Kidney glomerular epithelial cell (primary cell): ENCODE measurements at places on chromosomes 13 and 19.
A peak's percentile ranks its signal among the peaks of the same experiment; 100 is the strongest.

DNA sequence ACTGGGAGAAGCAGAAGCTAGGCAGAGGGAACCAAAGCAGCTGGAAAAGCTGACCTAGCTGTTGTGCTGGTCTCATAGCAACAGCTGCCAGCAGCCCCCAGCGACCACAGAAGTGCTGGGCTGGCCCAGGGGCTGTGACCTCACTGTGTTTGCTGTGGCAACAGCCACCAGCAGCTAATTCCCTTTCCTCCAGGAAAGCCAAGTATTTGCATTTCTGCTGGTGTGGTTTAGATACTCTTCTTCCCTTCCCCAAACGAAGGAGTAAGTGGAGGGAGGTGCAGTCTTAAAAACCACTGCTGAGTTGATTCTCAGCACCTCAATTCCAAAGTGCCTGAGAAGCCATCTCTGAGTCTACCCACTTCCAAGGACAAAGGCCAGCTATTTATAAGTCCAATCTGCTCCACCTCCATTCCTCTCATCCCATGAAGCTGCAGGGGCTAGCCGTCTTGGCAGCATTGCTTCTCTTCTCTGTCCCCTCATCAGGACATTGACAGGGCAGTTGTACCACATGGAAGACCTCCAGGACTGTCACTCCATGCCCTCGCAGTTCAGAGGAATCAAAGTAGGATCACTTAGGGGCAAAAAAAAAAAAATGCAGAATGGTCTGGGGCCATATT is 11.5 kb upstream of the CCDC97 start:
- DNase-seq = no peak

DNA sequence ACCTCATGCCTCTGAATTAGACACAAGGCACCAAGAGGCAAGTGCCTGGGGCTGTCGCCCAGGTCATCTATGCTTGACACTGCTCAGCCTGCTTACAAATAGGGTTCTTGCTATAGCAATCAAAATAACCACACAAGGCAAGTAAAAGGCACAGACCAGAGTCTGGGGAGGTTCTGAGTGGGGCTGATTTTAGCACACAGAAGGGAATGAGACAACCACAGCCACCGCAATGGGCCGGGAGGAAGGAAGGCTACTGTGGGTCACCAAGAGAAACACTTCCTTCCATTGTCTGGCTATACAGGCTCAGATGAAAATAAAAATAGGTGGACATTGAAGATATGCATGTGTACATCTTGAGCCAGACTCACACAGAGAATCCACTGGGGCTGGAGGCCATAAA is 159.1 kb downstream of the DLEU7 start:
- no peak for DNase-seq

DNA sequence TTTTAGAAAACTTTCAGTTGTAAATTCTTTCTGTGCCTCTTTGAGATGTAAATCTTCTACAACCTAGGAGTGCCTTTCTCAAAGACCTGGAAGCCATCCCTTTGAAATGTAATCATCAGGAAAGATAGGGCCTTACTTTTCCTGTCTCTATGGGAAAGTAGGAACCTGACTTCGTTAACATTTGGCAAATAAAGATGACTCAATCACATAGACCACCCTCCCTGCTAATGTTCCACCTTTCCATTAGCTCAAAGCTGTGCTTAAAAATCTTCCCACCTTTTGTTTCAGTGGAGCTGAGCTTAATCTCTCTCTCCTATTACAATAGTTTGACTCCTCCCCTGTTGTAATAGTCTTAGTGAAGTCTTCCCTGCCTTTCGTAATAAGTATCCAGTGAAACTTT is 247.7 kb downstream of the OLFM4 start:
- DNase-seq = no peak

GRCh38 chr19:28940751-28941500 is 272.0 kb downstream of the UQCRFS1 start:
- DNase-seq = peak; percentile 76

DNA sequence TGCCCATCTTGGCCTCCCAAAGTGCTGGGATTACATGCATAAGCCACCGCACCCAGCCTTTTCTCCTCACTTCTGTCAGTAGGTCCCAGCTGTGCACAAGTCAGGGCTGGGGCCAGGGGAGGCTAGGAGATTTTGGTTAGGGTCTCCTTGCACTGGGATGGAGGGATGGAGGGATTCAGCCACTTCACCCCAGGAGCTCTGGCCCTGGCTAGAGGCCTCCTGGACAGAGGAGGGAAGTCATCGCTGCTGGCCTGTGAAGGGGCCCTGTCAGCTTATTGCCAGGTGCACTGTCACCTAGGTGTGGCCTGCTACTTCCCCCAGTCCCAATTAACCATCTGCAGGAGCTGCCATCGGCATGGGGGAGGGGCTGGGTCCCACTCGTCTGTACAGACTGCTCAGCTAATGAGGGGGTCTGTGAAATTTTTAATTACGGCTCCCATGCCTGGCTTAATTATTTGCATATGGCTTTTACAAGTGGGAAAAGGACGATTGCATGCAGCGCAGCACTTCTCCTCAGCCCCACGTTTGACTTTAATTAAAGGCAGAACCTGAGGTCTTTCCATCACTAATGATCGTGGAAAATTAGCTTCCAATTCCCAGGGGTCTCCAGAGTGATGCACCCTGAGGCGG is 52.4 kb downstream of the CHST8 start:
- no peak for DNase-seq

GRCh38 chr19:17902701-17903100 is 30.1 kb upstream of the CCDC124 start:
- DNase-seq = no peak

GRCh38 chr19:31356587-31357314 is 7.5 kb upstream of the TSHZ3 start:
- no peak for DNase-seq

DNA sequence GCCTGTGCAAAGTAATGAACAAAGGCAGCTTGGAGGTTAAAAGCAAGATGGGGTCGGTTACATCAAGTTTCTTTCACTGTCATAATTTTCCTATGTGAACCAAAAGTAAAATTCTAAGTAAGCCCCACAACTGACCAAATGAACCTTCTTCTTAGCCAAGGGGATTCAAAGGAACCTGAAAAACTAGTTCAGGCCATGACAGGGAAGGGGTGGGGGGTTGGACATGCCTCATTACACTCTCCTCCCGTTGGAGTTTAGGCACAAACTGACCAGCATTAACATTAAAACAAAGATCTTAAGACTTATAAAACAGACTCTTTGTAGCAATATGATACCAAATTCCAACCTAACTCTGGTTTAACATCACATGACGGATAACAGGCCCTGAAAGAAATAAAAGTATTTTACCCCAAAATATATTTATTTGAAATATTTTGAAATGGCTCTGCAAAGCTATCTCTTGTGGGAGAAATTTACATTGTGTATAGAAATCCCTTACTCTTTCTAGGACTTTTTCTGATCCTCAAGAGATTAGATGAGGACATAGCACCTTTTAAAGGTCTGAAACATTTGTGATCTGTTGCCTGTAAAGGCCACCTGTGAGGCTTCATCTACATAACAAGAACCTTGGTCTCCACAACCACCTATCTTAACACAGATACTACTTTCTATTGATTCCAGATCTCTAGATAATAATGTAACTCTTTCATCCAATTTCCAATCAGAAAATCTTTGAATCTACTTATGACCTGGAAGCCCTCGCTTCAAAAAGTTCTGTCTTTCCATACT is 1829.0 kb upstream of the MIR17HG start:
- no peak for DNase-seq

DNA sequence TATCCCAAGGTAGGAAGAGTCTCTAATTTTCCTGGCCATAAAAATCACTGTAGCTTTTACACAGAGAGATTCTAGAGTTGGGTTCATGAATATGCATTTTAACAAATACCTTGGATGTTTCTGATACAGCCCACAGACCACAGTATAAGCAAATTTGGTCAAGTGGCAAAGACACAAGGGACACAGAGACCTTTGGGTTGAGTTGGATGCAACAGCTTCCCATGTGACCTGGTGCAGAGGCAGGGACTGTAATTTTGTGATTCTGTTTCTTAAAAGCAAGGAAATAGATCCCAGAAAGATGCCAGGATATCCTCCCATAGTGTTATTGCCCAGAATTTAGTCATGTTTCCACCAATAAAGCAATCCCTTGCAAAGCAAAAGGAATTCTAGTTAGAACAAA is 27.0 kb downstream of the FPR3 start:
- no peak for DNase-seq

- DNase-seq = no peak
Measured at GRCh38 chr19:30256496-30256850, 115.7 kb upstream of the ZNF536 start.

- DNase-seq = no peak
Measured at GRCh38 chr19:55208880-55209692, at the start of gene PTPRH. PTPRH (minus strand) TSS chr19:55209501; CDS start chr19:55209433, 68 bp downstream.

- no peak for DNase-seq
Measured at GRCh38 chr13:57136093-57136492, 4.6 kb upstream of the PRR20A start.

DNA sequence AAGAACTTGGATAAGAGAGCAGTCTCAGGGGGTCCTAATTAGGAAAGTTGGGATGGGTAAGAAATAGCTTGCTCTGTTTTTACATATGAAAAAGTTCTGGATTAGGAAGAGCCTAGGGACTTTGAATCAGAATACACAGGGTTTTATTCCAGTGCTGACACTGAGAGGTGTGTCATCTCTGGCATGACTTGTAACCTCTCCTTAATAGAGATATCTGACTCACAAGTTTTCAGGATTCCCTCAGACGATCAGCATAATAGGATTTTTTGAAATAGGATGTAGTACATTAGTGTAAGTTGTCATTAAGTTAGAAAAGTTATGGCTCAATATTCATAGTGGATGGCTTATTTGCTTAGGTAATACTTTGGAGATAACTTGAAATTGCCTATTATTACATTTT is 555.2 kb upstream of the MIR17HG start:
- DNase-seq = no peak

GRCh38 chr13:44437356-44438233 is 64.0 kb downstream of the SERP2 start:
- DNase-seq = peak; percentile 61

- DNase-seq = no peak
Measured at GRCh38 chr19:41288673-41289530, 21.1 kb upstream of the CCDC97 start.

GRCh38 chr13:113952151-113952982 is 21.5 kb downstream of the C13orf46 start:
- no peak for DNase-seq

DNA sequence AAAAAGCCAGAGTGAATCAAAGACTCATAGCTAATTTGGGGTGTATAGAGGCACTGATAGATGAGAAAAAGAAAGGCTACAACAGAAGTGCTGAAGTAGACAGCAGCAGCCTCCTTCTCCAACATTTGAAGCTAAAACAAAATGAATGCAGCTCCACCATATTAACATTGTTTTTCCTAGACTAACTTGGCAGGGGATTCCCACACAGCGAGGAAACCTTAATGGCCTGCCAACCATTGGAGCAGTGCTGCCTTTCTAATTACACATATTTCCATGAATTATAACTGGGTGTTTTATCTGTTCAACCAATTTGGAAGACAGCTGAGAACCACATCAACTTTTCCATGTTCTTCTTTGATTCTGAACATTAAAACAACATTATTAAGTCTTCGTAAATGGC is 478.6 kb downstream of the LIG4 start:
- no peak for DNase-seq

GRCh38 chr19:33814181-33815165 is 17.8 kb downstream of the KCTD15 start:
- no peak for DNase-seq

- DNase-seq = no peak
Measured at GRCh38 chr13:82292334-82292733, 1589.9 kb downstream of the SLITRK1 start.

DNA sequence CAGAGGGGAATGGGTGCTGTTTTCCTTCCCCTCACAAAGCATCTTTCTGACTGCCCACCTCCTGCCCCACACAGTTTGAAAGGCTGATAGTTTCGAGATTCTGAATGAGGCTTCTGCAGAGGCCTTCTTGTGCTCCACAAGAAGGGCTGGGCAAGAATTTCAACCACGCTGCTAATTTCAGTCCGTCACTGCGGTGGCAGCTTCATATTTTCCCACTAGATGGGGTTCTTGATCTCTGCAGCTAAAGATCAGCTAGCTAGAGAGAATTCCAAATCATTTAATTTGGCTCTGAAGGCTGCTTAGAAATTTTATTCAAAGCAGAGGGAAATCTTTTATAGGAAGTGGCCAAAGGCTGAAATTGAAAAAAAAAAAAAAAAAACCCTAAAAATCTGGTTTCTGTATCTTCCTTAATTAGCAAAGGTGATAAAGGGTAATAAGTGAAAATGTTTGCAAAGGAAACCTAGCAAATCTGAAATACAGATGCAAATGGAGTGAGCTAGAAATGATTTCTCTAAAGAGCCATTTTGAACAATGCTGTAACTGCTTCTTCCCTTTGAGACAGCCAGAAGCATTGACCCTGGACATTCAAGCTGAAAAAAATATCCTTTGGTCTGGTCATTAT is 38.0 kb upstream of the C13orf42 start:
- DNase-seq = peak; percentile 42

- DNase-seq = no peak
Measured at GRCh38 chr13:24116131-24116530, 44.4 kb upstream of the SPATA13 start.

GRCh38 chr19:28316464-28316863 is 896.5 kb downstream of the UQCRFS1 start:
- DNase-seq = no peak

DNA sequence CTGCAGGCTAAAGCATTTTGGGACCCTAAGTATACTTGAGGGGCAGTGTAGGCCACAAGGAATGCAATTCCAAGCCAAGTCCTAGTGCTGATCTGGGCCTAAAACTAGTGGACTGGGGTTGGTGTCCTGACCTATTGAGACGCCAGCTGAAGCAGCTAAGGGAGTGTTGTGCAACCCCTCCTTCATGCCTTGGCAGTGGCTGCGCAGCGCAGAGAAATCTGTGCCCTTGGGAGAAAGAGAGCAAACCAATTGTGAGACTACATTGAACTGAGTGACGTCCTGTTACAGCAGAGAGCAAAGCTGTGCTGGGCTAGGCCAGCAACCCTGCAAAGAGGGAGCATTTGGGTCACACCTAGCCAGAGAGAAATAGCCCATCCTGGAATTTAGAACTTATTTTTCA is 2715.0 kb upstream of the PCDH20 start:
- DNase-seq = no peak

- DNase-seq = no peak
Measured at GRCh38 chr13:97283888-97284287, 61.8 kb downstream of the MBNL2 start.

GRCh38 chr19:4774136-4774535 is 17.4 kb upstream of the FEM1A start:
- DNase-seq = no peak

- peak; percentile 24 for DNase-seq
Measured at GRCh38 chr13:76016799-76017400, 380.8 kb downstream of the LMO7 start.
